ENCODE measurements at places on chromosomes 4 and X.

GRCh38 chrX:25015486-25016360 is at the start of gene ARX:
TSS of gene ARX (minus strand) at chrX:25015965. CDS start at chrX:25015737, 228 bp downstream.
- no peak for DNase-seq

DNA sequence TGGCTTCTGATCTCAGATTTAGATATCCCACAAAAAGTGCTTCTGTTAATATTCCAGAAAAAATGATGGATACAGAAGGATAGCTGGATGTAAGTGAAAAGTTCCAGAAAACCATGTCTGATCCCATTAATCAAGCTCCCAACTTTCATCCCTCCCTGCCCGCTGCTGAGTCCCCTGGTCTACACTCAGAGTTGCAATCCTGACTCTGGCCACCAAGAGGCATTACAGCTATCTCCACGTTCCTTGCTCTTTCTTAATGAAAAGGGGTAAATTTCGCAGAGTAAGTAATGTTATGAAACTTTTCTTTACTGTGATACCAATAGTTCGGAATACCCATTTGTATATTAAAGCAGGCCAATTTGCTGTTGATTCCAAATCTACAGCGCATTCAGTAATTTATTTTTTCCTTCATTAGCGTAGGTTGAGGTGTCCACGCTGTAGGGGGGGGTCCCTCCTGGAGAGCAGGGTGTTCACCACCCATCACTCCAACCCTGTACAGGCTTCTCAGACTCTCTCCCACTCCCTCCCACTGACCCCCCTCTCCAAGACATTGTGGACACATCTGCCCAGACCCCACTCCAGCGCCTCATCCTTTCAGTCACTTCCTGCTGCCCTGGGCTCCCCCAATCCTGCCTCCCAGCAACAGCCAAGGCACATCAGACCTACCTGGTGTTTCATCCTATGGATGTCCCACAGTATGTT is 55.1 kb downstream of the RAB40A start:
- DNase-seq = no peak

DNA sequence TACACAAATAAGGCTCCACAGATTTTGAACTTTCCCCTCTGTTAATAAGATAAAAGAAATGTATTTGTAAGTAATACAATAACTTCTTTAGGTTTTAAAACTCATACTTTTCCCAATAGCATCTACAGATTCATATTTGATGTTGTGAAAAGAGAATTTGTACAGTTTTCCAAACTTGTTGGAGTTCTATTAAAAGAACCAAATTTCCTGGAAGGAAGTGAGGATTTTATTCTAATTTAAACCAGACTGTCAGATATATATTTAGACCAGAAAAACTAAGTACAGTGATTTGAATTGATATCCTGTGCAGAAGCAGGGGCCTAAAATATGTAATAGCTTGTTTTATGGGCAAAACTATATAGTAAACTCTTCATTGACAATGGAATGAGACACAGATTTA is 53.7 kb downstream of the NAA11 start:
- DNase-seq = no peak

DNA sequence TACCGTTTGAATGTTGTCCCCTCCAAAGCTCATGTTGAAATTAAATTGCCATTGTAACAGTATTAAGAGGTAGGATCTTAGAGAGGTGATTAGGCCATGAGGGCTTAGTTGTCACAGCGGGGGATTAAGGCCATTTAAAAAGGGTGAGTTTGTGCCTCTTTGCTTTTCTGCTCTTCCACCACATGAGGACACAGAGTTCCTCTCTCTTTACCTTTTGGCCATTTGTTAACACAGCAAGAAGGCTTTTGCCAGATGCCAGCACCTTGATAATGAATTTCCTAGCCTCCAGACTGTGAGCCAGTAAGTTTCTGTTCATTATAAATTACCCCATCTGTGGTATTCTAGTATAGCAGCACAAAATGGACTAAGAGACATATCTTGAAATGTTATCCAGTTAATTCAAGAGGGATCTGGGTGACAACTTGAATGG is 7.8 kb upstream of the HERC3 start:
- DNase-seq = no peak

- DNase-seq = peak; percentile 27
These were observed at the start of gene ADGRG2 for GRCh38 chrX:19121898-19122640. TSS of gene ADGRG2 (minus strand) at chrX:19122468. CDS start at chrX:19068834, 53,634 bp downstream.

- peak; percentile 11 for DNase-seq
These were observed 45.4 kb downstream of the SCD5 start for GRCh38 chr4:82753238-82753637.

DNA sequence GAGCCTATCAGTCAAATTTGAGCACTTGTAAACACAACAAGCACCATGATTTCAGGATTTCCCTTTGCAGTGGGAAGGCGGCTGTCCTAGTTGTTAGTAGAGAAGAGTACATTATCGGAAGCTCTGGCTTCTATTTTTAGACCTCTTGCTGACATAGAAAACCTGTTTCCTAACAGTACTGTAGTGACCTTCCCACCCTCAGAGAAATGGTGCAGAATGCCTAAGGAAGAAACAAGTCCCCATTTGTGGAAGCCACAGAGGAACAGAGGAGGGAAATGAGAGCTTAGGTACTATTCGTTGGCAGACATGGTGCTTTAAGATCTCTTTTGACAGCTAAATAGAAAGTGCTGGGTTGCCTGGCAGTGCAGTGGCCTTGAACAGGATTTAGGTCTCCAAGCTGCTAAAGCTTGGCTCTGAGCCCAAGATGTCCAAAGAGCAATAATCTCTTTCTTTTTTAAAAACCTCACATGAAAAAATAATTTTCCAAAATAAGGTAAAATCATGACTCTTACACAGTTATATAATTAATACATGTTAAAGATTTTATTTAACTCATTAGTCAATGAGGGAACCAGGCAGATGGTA is 24.9 kb downstream of the GLRA2 start:
- DNase-seq = no peak

DNA sequence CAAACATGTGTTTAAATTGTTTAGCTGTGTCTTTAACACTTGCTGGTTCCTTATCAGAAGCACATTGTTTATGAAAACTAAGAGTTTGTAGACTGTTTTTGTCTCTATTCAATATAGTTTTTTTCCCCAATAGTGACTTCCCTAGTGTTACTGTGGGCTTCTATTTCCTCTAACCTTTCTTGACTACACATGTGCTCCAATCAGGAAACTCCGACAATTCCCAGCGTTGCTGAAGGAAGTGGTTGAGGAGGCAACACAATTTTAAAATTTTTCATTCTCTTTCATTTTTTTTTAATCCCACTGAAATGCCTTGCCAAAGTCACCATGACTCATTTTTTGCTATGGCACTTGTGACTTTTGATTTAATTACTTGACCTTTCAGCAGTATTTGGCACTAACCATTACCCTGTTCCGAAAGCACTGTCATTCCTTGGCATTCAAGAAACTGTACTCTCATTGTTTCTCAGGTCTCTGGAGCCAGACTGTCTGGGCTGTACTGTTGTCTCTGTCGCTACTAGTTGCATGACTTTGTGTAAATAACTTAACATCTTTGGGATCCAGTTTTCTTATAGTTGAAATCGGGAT is 67.6 kb upstream of the FREM3 start:
- DNase-seq = no peak

DNA sequence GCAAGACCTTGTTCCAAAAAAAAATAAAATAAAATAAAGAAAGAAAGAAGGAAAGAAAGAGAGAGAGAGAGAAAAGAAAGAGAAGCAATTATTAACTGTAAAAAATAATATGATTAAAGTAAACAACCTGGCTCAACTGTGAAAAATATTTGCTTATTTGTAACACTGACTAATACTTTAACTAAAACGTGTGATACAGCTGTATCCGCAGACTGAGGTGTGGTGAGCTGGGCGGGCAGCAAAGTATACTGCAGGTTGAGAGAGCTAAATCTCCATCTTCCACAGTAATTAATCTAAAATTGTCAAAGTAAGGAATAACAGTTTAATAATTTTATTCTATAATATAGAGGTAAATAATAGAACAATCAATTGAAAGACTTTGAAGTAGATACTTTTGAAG is 145.5 kb upstream of the FAM241A start:
- no peak for DNase-seq

DNA sequence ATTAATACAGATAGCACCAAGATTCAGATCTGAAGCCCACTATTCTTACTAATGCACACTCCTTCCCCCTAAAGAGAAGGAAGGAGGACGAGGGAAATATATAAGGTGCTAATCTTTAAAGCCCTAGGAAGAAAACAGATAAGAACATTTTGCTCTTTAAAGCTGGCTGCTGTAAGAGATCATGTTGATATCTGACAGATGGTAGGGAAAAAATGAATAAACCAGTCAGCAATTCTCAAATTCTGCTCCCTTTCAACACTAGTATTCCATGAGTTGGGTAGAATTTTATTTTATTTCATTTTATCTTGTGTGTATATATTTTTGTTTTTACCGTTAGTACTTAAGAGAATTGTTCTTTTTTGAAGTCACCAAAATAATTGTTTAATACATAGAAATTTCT is 19.2 kb downstream of the OTC start:
- no peak for DNase-seq
